ENCODE measurements at places on chromosomes 6 and 20. TPM values are rescaled to one million over a fixed set of nuclear protein-coding genes. Genes with fewer than 3 reads are reported as not detected.

GRCh38 chr20:57746832-57747404 lies 37.1 kb upstream of the PMEPA1 start:
- H3K36me3 ChIP-seq: no peaks in the 10 kb centered on the region
- peaks cover 33% of the 10 kb centered on the region for H3K27me3 ChIP-seq
- H3K4me3 ChIP-seq: no peak overlapping the region
- no peak for DNase-seq
- no peak overlapping the region for H3K27ac ChIP-seq

Gene KIFC1
- 1.9 TPM for total RNA-seq

- H3K4me3 ChIP-seq: no peak overlapping the region
- H3K4me1 ChIP-seq: no peaks in the 10 kb centered on the region
- peaks cover 86% of the 10 kb centered on the region for H3K36me3 ChIP-seq
- no peak overlapping the region for H3K27ac ChIP-seq
- no peaks in the 10 kb centered on the region for H3K27me3 ChIP-seq
These were observed 73.9 kb downstream of the MDN1 start for GRCh38 chr6:89745716-89746115.

DNA sequence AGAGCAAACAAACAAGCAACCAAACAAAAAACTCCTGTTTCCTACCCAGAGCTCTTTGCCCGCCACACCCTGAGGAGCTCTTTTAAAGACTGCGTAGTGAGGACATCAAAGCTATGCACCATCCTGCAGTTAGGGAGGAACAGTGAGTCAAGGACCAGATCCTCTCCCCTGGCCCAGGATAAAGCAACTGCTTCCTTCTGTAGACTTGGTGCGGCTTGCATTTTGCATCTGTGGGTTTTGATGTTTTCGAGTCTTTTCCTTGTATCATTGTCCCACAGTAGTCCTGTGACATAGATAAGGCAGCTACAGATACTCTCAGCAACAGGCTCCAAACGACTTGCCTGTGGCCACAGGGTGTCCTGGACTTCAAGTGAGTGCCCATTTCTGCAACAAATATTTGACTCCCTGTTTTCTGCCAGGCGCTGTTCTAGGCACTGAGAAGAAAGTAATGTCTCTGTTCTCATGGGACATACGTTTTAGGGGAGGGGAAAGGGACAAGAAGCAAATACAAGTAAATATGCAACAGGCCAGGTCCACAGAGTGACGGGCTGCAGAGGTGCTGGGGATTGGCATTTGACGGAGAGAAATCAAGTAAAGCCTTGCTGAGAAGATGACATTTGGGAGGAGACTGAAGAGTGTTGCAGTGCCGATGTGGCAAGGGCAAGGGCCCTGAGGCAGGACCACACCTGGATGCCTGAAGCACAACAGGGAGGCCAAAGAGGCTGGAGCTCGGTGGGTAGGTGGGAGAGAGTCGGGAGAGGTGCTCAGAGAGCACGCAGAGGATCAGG lies 35.9 kb upstream of the MAP3K4 start:
- H3K4me1 ChIP-seq: no peaks in the 10 kb centered on the region
- DNase-seq: no peak
- H3K27ac ChIP-seq: no peak overlapping the region
- H3K27me3 ChIP-seq: peaks cover 24% of the 10 kb centered on the region
- H3K4me3 ChIP-seq: no peak overlapping the region
- no peaks in the 10 kb centered on the region for H3K36me3 ChIP-seq

GRCh38 chr6:15604843-15605242 lies 58.0 kb downstream of the DTNBP1 start:
- no peak overlapping the region for H3K27ac ChIP-seq
- no peak for DNase-seq
- no peak overlapping the region for H3K4me3 ChIP-seq

- H3K27ac ChIP-seq: peak overlapping the region; percentile 87
- peaks cover 21% of the 10 kb centered on the region for H3K4me1 ChIP-seq
- H3K4me3 ChIP-seq: peak overlapping the region; percentile 93
- DNase-seq: no peak
- H3K36me3 ChIP-seq: peaks cover 4% of the 10 kb centered on the region
These were observed 1.7 kb downstream of the FKBP5 start for GRCh38 chr6:35686873-35687555.

- no peak for DNase-seq
- H3K36me3 ChIP-seq: peaks cover 13% of the 10 kb centered on the region
- no peak overlapping the region for H3K4me3 ChIP-seq
- no peak overlapping the region for H3K27ac ChIP-seq
These were observed 22.1 kb downstream of the MAP3K4 start for GRCh38 chr6:161013695-161014094.

GRCh38 chr6:166381733-166382499 lies 824 bp downstream of the MPC1 start:
- DNase-seq: peak; percentile 72
- H3K27me3 ChIP-seq: no peaks in the 10 kb centered on the region
- H3K4me1 ChIP-seq: peaks cover 15% of the 10 kb centered on the region
- H3K4me3 ChIP-seq: peak overlapping the region; percentile 92

DNA sequence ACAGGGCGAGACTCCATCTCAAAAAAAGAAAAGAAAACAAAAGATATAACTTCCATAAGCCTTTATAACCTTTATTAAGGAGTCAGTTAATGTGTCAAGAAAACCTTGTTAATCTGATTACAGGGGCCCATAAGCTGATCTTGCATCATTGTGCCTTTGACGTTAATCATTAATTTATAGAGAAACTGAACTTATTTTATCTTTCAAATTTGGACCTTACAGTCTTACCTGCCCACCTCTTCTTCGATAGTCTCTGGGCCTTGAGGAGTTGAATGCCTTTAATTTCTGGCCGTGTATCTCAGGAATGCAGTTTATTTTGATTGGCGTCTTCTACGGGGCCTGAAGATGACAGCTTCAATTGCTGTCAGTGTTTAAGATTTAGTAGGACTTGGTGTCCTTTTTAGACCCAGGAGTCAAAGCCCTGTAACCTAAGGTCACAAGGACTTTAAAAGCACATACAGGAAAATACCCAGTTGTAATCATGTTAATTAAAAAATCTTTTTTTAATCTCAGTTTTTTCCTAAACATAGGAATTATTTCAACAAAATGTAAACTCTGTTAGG lies 5.8 kb downstream of the ACOT13 start:
- peaks cover 11% of the 10 kb centered on the region for H3K36me3 ChIP-seq
- peaks cover 10% of the 10 kb centered on the region for H3K4me1 ChIP-seq
- H3K4me3 ChIP-seq: no peak overlapping the region
- no peaks in the 10 kb centered on the region for H3K27me3 ChIP-seq

Gene SLPI
- total RNA-seq: not detected

DNA sequence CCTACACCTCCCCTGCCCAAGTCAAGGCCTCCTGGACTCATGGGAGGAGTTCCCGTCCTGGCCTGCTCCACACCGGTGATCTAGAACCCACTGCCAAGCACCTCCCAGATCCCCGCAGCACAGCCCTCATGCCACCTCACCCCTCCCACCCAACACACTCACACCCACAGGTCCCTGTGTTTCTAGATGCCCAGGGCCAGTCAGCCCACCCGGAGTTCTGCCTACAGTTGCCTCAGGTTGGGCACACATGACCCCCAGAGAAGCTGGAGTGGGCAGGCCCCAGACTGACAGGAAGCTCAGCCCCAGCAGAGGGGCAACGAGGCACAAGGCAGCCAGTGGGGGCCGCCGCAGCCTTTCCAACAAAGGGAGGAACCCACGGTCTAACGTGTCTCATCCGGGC lies 29.6 kb downstream of the RRBP1 start:
- DNase-seq: no peak
- H3K36me3 ChIP-seq: peaks cover 5% of the 10 kb centered on the region
- no peak overlapping the region for H3K27ac ChIP-seq
- H3K4me1 ChIP-seq: peaks cover 21% of the 10 kb centered on the region

DNA sequence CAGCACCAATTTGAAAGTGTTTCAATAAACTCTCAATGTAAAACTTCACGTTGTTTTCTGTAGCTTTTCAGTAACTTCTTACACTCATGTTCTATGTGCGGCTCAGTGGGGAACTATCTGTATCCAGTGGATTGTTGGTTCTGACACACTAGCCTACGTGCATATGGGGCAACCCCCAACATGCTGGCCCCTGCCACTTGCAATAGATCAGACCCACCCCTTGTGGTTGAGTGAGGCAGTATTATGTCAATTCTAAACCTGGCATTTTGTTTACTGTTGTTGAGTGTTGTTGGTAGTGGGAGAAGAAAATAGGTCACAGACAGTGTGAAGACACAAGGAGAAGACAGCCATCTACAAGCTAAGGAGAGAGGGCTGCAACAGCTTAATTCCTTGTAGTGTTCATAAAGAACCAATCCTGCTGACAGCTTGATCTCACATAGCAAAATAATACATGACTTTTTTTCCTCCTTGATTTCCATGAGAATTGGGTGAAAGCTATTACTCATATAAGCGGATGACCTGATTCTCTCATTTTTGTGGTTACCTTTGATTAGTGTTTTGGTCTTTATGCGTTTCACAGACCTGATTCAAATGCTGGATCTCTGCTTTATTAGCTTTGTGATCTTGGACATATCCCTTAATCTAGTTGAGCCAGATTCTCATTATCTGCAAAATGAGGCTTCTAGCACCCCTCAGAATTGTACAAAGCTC lies 320.4 kb downstream of the LAMA2 start:
- H3K4me3 ChIP-seq: no peak overlapping the region
- no peaks in the 10 kb centered on the region for H3K27me3 ChIP-seq
- no peak for DNase-seq
- no peak overlapping the region for H3K27ac ChIP-seq
- H3K4me1 ChIP-seq: no peaks in the 10 kb centered on the region

Gene BMP2
- total RNA-seq: not detected

DNA sequence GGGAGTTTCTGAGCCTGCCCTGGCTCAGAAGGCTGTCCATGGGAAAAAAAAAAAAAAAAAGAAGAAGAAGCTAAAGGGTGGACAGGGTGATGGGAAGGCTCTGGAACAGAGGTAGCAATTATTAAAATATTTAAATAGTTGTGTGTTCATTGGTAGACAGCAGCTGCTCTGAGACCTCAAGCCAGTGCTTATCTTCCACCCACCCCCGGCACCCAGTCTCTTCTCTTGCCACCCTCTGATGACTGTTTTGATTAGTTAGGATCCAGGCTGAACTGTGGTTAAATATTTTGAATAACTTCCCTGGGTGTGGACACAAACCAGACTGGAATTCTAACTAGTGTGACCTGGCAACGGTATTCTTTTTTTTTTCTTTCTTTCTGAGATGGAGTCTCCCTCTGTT lies 16.9 kb upstream of the SRSF3 start:
- H3K27ac ChIP-seq: no peak overlapping the region
- H3K4me1 ChIP-seq: peaks cover 4% of the 10 kb centered on the region
- H3K36me3 ChIP-seq: no peaks in the 10 kb centered on the region
- no peaks in the 10 kb centered on the region for H3K27me3 ChIP-seq
- H3K4me3 ChIP-seq: no peak overlapping the region

DNA sequence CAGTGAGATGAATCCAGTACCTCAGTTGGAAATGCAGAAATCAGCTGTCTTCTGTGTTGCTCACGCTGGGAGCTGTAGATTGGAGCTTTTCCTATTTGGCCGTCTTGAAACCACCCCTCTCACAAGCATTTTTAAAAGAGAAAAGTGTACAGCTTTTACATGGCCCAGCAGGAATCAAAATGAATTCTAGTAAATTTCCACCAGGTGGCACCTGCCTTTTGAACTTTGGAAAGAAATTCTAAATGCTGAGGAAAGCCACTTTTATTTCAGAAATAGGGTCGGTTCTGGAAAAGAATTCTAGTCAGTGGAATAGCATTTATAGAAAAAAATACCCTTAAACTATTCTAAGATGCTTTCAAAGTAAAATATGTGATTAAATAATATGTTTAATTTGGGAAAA lies 647.8 kb downstream of the CD109 start:
- no peak overlapping the region for H3K4me3 ChIP-seq
- no peak overlapping the region for H3K27ac ChIP-seq
- no peaks in the 10 kb centered on the region for H3K36me3 ChIP-seq

GRCh38 chr6:136547336-136547735 lies 2.9 kb downstream of the MAP7 start:
- H3K27me3 ChIP-seq: peaks cover 45% of the 10 kb centered on the region
- no peak overlapping the region for H3K27ac ChIP-seq
- no peak for DNase-seq
- peaks cover 9% of the 10 kb centered on the region for H3K4me1 ChIP-seq

Gene SNAP91
- not detected for total RNA-seq

DNA sequence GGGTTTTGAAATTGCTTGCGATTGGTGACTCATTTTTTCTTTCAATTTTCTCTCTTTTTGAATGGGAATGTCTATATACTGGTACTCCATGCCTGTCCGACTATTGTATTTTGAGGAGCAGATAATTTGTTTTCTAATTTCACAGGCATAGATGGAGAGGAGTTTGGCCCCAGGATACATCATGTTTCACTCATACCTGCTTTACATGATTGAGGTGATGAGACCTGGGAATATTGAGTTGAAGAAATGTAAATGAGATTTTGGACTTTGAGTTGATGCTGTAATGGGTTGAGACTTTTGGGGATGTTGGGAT lies 253.1 kb upstream of the RAB32 start:
- H3K27ac ChIP-seq: no peak overlapping the region
- no peak for DNase-seq
- H3K4me3 ChIP-seq: no peak overlapping the region

GRCh38 chr6:113416170-113416569 lies 441.0 kb upstream of the MARCKS start:
- peaks cover 2% of the 10 kb centered on the region for H3K4me1 ChIP-seq
- H3K27me3 ChIP-seq: no peaks in the 10 kb centered on the region
- H3K36me3 ChIP-seq: no peaks in the 10 kb centered on the region
- H3K27ac ChIP-seq: no peak overlapping the region
- no peak for DNase-seq

DNA sequence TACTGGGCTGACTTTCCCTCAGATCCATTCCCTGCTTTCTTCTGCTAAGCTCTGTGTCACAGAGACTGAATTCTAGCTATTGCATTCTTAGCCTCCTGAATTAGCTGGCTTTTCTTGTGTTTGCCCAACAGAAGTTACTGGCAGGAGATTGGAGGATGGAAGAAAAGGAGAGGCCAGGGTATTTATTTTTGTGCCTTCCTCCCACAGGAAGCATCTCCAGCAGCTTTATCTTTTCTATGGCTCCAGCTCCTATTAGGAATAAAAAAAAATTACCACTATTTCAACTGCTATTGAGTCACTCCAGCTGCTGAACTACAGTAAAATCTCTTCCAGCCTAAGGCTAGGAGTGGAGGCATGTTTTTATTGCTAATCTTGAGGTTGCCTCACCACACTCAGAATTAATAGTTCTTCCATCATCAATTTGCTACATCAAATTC lies 492.4 kb downstream of the RFPL4B start:
- H3K4me1 ChIP-seq: peaks cover 4% of the 10 kb centered on the region
- no peak overlapping the region for H3K4me3 ChIP-seq
- H3K27ac ChIP-seq: no peak overlapping the region
- DNase-seq: no peak
- H3K36me3 ChIP-seq: no peaks in the 10 kb centered on the region

DNA sequence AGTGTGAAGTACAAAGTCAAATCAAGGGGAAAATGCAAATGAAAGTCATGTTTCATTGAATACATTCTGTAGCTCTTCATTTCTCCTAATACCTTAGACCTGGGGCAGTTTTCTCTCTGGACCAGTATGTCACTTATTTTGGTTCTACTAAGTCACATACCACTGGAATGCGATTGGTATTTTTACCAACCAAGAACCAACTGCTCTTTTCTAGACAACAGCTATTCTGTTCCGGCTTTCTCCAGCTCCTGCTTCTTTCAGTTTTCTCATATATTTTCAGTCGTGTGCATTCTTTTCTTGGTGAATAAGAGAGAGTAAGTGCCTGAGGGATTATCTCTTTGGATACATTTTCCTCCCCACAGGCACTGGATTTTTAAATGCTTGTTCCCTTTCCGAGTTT lies 39.2 kb upstream of the SPACA1 start:
- H3K27ac ChIP-seq: no peak overlapping the region
- no peak overlapping the region for H3K4me3 ChIP-seq
- H3K27me3 ChIP-seq: peaks cover 5% of the 10 kb centered on the region
- H3K4me1 ChIP-seq: peaks cover 16% of the 10 kb centered on the region
- no peaks in the 10 kb centered on the region for H3K36me3 ChIP-seq
- DNase-seq: no peak

Data from activated B cell treated with CpG ODN at 0.5 μM for 24 hours (primary cell).